NCI-H526 (cell line): ENCODE measurements at places on chromosomes 5 and 9.

DNA sequence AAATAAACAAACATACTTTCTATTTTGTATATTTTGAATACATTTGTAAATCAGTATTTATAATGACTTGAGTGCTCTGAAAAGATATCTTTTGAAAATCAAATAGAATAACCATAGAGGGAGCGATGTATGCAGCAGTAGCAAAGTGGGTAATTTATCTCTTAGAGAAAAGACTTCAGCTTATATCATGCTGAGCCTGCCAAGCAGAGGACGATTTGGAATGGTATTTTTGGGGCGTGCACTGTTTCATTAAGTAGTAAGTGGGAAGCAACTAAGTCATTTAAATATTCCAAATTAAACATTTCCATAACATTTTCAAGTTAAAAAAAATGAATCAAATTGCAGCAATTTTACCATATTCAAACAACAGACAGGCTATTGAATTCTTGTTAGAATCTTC is 147.6 kb downstream of the CDH10 start:
- peak; percentile 5 for DNase-seq

DNA sequence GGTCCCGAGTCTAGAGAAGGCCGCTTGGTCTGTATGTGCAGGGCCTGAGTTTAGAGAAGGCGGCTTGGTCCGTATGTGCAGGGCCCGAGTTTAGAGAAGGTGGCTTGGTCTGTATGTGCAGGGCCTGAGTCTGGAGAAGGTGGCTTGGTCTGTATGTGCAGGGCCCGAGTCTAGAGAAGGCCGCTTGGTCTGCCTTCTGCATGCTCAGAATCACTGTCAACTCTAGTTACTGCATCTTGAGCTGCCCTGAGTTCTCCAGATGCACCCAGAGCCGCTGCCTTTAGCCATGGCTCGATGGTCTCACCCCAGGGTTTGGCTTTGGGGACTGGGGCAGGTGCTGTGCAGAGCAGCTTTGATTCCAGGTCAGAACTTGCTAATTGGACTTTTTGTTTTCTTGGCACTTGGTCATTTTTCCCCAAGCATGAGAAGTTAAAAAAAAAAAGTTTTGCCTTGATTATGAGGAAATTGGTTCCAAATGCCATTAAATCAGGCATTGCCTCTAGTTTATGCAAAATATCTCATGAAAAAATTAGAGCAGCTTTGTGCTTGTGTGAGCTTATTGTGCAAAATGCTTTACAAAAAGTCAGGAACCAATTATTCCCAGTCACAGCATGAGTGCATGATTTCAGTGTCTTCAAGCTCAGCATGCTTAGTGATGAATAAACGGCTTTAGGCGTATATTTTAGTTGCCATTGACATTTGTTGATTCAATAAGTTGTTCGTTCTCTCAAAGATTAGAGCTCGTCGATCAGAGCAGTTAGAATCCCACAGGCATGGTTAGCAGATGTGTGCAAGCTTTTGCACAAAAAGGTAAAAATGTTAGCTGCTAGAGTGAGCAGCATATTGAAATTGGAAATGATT is 25.4 kb upstream of the EXOC3 start:
- no peak for DNase-seq

- no peak for DNase-seq
Observed at GRCh38 chr9:136105398-136106135, 10.5 kb upstream of the NACC2 start.

- DNase-seq: no peak
Observed at GRCh38 chr5:97167435-97167834, 15.6 kb downstream of the RIOK2 start.
